ENCODE measurements at places on chromosomes 7 and 10.

GRCh38 chr7:7944619-7945282 is 23.8 kb upstream of the GLCCI1 start:
- H3K27me3 ChIP-seq = no peaks in the 10 kb centered on the region
- no peak for DNase-seq
- H3K4me3 ChIP-seq = no peak overlapping the region
- no peaks in the 10 kb centered on the region for H3K36me3 ChIP-seq
- peaks cover 4% of the 10 kb centered on the region for H3K4me1 ChIP-seq

GRCh38 chr7:23767514-23767913 is 57.5 kb downstream of the STK31 start:
- H3K27ac ChIP-seq = no peak overlapping the region
- no peaks in the 10 kb centered on the region for H3K36me3 ChIP-seq
- no peaks in the 10 kb centered on the region for H3K4me1 ChIP-seq
- DNase-seq = no peak

DNA sequence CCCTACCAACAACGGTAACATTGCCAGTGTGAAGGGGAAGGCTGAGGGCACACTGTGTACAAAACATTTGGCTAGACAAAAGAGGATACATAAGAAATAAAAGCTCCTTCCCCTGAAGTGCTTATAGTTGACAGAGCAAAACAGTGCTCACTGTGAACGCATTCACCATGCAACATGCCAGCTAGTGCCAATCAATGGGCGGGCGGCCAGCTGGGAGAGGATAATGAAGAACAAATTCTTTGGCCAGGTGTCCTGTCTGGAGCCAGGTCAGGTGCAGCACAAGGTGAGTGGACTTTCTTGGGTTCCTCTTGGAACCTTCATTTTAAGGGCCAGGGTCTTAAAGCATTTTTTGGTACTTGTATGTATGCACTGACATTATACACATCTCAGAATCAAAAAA is 106.1 kb downstream of the ICA1 start:
- DNase-seq = no peak
- H3K4me3 ChIP-seq = no peak overlapping the region
- no peaks in the 10 kb centered on the region for H3K27me3 ChIP-seq
- peaks cover 26% of the 10 kb centered on the region for H3K4me1 ChIP-seq

DNA sequence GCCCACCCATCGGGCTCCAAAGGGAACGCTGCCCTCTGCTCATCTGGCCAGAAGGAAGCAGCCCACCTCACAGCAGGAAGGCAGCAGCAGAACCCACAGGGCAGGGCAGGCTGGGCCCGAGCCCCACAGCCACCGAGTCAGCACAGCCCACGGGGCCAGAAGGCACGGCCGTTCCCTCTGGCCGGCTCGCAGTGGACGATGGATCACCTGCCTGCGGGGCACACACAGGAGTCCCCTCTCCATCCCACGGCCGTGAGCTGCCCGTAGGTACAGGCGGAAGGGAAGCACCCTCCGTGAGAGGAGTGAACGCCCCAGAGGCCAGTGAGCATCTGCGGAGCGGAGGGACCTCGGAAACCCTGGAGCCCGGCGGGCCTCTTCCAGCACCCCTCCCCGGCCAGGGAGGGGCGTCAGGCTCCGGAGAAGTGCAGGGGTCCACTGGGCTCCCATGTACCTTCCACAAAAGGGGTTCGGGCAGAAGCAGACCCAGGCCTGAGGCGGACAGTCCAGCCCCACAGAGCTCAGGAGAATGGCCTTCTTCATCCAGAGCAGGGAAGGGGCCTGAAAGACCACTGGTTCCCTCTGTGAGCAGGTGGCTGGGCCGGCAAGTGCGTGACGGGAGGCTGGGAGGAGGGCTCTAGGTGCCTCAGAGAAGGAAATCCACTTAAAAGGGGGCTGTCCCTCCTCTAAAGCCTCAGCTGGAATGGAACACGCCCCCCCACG is 11.7 kb downstream of the NUDT1 start:
- DNase-seq = no peak
- H3K36me3 ChIP-seq = peaks cover 7% of the 10 kb centered on the region
- H3K4me3 ChIP-seq = no peak overlapping the region
- H3K27ac ChIP-seq = no peak overlapping the region

DNA sequence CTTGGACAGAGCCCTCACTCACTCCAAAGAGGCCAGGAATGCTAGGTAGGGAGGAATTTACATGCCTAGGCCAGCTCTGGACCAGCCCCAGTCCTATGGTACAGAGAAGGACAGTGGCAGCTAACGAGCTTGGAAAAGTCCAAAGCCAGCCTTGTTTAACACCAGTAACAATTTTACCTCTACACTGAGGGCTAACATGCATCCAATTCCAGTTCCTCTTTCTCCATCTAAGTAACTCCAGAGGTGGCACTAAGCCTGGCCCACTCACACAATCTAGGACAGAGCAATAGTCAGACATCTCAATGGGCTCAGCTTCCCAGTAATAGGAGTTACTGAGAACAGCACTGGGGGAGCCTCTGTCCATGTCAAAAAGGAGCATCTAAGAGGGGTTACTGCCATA is 5.7 kb upstream of the LCOR start:
- H3K4me1 ChIP-seq = peaks cover 3% of the 10 kb centered on the region
- H3K36me3 ChIP-seq = no peaks in the 10 kb centered on the region
- no peak for DNase-seq
- H3K27me3 ChIP-seq = no peaks in the 10 kb centered on the region

DNA sequence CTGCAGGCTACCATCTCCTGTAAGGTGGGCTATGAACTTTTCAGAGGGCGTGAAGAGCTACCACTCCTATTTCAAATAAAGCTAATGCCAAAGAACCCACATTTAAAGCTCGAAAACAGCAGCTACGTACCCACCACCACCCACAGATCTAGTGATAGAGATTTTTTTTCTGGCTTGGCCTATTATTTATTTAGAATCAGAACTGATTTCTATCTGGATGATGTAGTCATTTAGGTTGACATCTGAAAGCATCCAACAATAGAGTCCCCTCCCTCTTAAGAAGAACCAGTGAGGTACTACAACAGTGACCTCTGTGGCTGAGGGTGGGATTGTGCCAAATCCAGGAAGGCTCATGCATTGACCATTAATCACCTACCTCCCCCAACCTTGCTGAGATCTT is 113.8 kb upstream of the ADO start:
- H3K27ac ChIP-seq = no peak overlapping the region
- H3K4me1 ChIP-seq = peaks cover 13% of the 10 kb centered on the region
- DNase-seq = no peak

DNA sequence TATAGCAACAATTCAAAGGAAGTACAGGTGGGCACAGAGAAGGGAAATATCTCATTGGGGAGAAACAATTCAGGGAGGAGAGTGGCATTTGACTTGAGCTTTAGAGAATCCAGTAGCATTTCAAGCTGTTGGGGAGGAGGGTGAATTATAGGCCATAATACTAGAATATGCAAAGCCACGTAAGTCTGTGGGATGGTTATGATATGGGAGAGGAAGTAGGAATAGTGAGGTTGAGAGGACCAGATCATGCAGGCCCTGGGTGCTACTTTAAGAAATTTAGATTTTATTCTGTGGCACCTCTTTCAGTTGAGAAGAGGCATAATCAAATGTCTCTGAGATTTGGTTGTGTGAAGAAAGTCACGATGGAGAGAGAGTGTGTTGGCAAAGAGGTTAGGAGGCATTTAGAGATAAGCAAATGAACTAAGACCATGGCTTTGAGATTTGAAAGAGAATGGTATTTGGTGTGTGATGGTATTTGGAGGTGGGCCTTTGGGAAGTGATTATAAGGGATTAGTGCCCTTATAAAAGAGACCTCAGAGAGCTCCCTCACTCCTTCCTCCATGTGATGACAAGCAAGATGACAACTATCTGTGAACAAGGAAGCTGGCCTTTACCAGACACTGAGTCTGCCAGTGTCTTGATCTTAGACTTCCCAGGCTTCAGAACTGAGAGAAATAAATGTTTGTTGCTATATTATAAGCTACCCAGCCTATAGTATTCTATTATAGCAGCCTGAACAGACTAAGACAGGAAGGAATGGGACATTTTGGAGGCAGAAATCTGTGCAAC is 15.1 kb downstream of the ADD3 start:
- no peak overlapping the region for H3K27ac ChIP-seq
- no peaks in the 10 kb centered on the region for H3K36me3 ChIP-seq
- no peaks in the 10 kb centered on the region for H3K27me3 ChIP-seq
- no peak for DNase-seq
- H3K4me1 ChIP-seq = peaks cover 9% of the 10 kb centered on the region

DNA sequence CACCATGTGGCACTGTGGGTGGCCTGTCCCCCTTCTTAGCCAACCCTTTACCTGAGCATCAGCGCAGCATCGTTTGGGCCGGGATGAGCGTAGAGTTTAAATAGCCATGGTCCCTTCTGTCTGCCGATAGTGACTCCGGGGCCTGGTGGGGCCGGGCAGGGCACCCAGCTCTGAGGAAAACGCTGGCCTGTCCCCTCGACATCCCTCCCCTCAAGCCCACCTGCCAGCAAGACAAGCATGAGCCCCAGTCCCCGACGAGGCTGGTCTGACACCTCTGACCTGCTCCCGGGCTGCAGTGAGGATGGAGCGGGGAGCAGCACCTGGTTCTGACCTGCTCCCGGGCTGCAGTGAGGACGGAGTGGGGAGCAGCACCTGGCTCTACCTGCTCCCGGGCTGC is 31.1 kb upstream of the CNPY1 start:
- DNase-seq = no peak
- H3K4me3 ChIP-seq = no peak overlapping the region
- no peak overlapping the region for H3K27ac ChIP-seq
- no peaks in the 10 kb centered on the region for H3K4me1 ChIP-seq
- H3K27me3 ChIP-seq = no peaks in the 10 kb centered on the region

- H3K4me3 ChIP-seq = no peak overlapping the region
- H3K36me3 ChIP-seq = peaks cover 8% of the 10 kb centered on the region
- DNase-seq = no peak
- peaks cover 17% of the 10 kb centered on the region for H3K27me3 ChIP-seq
- H3K4me1 ChIP-seq = no peaks in the 10 kb centered on the region
These were observed 4.0 kb upstream of the ADAP1 start for GRCh38 chr7:958221-959200.

DNA sequence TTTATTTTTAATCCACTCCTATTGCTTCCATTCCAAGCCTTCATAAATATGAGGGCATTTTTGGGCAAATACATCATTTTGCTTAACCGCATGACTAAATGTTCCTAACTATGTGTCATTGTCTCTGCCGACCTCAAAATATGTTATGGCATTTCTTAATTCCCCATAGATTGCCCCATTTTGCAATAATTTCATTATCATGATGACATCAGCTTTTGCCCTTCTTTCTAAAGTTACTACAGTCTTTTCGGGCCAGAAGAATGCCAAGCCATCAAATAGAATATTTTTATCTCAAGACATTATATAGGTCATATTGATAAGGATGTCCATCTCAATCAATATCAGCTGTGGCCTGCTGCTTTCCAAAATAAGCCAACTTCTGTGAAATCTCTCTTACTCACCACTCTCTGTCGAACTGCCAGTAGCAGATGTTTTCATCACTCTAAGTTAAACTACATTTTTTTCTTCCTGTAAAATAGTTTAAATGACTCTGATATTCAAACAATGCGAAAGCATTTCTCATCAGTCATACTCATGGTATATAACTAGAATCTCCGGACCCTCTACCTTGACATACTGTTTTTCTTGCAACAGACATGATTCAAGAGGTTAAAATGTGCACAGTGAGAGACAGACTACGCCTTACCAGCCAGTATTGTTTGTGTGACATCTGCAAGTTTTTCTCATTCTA is 1254.6 kb upstream of the CELF2 start:
- H3K27ac ChIP-seq = no peak overlapping the region
- no peaks in the 10 kb centered on the region for H3K27me3 ChIP-seq
- DNase-seq = no peak
- no peaks in the 10 kb centered on the region for H3K4me1 ChIP-seq
- H3K36me3 ChIP-seq = no peaks in the 10 kb centered on the region
- H3K4me3 ChIP-seq = no peak overlapping the region

DNA sequence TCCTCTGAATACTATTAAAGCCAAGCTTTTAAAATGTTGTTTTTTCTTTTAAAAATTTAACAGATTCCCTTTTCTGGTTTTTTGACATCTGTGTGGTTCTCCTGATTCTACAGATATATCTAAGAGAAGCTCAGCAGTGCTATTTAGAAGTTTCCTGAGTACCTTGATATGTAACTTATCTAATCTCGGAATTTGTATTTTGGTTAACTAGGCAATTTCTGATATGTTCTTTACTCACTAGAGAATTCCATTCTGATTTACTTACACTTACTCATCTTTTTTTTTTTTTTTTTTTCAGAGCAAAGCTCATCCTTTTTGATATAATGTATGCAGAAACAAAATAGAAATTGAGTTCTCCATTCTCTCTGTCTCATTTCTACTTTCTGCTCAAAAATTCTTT is 63.8 kb downstream of the PALS2 start:
- no peak overlapping the region for H3K4me3 ChIP-seq
- no peaks in the 10 kb centered on the region for H3K4me1 ChIP-seq
- DNase-seq = no peak
- H3K27ac ChIP-seq = no peak overlapping the region
- H3K27me3 ChIP-seq = no peaks in the 10 kb centered on the region

- no peaks in the 10 kb centered on the region for H3K27me3 ChIP-seq
- no peaks in the 10 kb centered on the region for H3K36me3 ChIP-seq
These were observed 120.3 kb downstream of the NRG3 start for GRCh38 chr10:81995254-81995653.

DNA sequence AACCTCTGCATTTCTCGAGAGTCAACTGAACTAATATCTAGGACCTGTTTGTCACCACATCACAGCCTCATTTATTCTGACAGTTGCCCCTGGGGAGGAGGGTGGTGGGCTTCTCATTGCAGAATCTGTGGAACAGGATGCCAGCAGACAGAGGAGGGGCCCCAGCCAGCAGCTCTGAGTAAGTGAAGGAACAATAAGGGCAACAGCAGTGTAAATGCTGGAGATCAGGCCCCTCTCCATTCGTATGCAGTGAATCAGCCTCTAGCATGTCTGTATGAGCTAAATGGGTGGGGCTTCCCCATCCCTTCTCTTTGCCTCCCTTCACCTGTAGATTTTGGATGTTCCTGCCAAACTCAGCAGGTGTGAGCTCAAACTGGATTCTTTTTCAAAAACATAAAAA is 7.7 kb upstream of the CPVL start:
- no peak for DNase-seq
- no peaks in the 10 kb centered on the region for H3K36me3 ChIP-seq
- H3K27me3 ChIP-seq = no peaks in the 10 kb centered on the region
- H3K27ac ChIP-seq = no peak overlapping the region
- H3K4me3 ChIP-seq = no peak overlapping the region

DNA sequence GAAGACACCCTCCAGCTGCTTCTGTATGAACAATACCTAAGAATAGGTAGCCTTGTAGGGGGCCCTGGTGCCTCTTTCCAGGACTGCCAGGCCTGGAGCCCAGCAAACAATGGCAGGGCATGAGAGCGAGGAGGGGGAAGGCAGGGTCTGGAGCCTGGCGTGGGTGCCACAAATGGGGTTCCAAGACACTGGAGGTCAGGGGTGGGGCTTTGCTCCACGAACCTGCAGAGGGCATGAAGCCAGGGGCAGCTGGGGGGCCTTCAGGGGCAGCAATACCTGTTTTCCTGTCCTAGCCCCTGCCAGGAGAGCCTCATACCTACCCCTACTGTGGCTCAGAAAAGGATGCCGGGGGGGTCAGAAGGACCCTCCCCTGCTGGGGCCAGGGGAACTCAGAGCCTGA is 61.6 kb downstream of the SLC29A4 start:
- no peak overlapping the region for H3K27ac ChIP-seq
- peaks cover 57% of the 10 kb centered on the region for H3K36me3 ChIP-seq
- no peak for DNase-seq

- H3K4me3 ChIP-seq = no peak overlapping the region
- no peaks in the 10 kb centered on the region for H3K36me3 ChIP-seq
- no peak for DNase-seq
- H3K27ac ChIP-seq = no peak overlapping the region
- H3K4me1 ChIP-seq = no peaks in the 10 kb centered on the region
- no peaks in the 10 kb centered on the region for H3K27me3 ChIP-seq
These were observed 25.1 kb downstream of the SGCE start for GRCh38 chr7:94630855-94631254.

- no peak for DNase-seq
- H3K4me3 ChIP-seq = no peak overlapping the region
- no peaks in the 10 kb centered on the region for H3K36me3 ChIP-seq
These were observed 29.3 kb upstream of the CCL24 start for GRCh38 chr7:75842836-75843446.

Measured in endothelial cell (in vitro differentiated cells).